ENCODE measurements at places on chromosomes 7 and 10.

GRCh38 chr10:68271196-68271882 lies 39.4 kb upstream of the ATOH7 start:
- DNase-seq: no peak

- peak; percentile 92 for DNase-seq
Measured at GRCh38 chr7:68699090-68699711, 899.1 kb upstream of the AUTS2 start.

DNA sequence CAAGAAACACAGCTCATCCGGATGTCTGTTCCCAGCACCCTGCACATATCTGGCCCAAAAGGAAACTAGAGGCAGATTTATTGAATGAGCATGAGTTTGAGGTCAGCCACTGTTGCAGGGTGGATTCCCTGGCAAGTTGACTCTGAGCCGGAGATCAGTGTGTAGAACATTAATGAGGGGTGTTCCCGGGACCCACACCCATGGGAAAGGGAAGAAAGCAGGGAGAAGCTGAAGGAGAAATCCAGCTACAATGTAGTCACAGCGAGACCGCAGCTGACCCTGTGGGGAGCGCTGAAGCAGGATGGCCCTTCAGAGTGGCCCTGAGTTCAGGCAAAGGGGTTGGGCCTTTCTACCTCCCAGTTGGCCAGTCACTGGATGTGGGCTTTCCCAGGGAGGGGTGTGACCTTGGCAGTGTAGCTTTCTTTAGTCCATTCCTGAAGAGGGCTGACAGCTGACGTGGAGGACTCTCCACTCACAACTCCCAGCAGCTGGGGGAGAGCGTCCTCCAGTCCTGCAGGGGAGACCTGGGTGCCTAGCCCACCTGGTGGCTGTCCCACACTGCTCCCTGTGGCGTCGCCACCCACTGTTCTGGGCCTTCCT lies 324.2 kb upstream of the ZMIZ1 start:
- DNase-seq: no peak

GRCh38 chr10:72186258-72186981 lies 29.4 kb upstream of the ANAPC16 start:
- no peak for DNase-seq

GRCh38 chr7:144824360-144824759 lies 11.5 kb downstream of the TPK1 start:
- no peak for DNase-seq

DNA sequence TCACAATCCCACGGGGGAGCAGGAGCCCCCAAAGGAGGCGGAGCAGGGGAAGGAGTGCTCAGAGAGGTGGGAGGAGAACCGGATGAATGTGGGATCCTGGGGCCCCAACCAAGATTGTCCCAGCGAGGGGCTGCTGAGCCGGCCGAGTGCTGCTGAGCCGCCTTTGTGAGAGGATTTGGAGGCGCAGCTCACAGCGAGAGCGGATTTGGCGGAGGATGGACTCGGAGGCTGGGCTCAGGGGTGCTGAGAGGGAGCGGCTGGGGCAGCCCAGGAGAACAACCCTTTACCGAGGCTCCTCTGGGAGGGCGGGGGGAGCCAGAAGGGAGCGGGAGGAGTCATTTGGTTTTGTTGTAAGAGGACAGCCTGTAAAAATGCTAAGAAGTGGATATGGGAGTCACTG lies 23.0 kb downstream of the GHRHR start:
- DNase-seq: no peak

DNA sequence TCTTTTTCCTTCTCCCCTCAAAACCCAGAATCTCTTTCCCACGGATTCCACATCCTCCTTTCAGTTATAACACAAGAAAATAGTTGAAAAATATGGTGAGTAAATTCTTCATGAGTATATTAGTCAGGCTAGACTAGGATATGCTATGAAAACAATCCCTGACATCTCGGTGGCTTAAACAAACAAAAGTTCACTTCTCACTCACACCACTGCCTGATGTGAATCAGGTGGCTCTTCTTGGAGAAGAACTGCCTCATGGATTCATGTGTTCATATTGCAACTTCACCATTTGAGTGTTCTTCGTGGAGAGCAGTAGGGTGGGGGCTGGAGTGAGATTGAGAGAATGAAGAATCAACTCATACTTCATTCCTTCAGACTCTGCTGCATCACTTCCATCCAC lies 204.1 kb downstream of the PHF14 start:
- DNase-seq: no peak

- no peak for DNase-seq
Measured at GRCh38 chr7:139730746-139731612, 46.8 kb downstream of the HIPK2 start.

DNA sequence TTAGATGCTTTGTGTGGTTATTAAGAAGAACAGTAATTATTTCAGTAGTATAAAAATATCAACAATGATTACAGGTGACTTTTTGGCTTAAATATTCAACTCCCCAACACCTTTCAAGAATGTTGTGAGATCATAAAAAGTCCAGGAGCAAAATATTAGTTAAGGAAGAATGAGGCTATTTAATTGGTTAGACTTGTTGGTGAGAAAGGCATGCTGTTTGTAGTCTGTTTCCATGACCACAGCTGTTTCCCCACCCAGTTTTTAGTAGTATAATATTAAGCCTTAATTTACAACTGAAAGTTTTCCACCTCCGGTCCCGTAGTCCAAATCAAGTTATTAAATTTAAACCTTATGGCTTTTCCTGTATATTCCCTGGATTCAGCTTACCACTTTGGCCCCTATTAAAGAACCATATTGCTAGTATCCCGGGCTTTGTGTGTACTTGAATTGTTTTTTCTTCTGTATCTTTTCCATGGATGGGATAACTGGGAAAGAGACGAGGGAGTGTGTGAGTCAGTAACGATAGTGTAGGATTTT lies 133.3 kb downstream of the CELF2 start:
- no peak for DNase-seq

DNA sequence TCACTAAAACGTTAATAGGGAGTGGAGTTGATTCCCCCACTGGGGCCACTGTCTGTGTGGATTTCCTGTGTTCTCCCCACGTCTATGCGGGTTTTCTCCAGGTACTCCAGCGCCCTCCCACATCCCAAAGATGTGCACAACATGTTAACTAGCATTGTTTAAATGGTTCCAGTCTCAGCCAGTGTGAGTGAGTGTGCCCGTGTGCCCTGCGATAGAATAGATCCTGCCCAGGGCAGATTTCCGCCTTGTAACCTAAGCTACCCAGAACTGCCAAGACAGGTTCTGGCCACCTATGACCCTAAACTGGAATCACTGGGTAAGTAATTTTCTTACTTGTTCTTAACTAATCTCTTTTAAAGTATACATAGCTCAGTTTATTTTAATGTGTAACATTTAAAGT lies 58.5 kb downstream of the CCDC6 start:
- DNase-seq: no peak

DNA sequence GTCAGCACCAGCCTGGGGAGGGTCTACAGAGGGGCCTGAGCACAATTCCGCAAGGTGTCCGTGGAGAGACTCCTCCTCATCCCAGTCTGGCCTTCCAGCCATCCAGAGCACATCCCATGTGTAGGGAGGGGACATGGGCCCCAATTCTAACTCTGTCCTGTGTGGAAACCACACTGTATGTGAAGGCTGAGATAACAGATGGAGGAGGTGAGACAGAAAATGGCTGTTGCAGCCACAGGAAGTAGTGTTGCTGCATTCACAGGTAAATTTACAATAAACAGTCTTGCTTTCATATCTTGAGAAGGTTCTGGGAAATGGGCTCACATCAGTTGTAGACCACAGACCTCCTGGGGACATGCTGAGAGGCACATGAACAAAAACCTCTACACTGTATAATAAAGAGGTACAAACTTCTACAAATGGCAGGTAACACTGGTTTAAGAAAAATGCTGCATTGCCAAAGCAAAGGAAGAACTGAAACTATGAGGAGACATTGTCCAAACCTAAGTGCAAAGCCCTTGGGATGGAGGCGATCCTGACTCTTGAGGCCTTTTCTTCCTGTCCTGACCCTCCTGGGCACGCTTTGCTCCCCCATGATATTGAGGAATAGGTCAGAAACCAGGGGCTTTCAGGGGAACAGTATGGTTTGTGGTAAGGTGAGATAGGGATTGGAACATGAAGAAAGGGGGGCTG lies 21.6 kb upstream of the GIMAP2 start:
- no peak for DNase-seq

DNA sequence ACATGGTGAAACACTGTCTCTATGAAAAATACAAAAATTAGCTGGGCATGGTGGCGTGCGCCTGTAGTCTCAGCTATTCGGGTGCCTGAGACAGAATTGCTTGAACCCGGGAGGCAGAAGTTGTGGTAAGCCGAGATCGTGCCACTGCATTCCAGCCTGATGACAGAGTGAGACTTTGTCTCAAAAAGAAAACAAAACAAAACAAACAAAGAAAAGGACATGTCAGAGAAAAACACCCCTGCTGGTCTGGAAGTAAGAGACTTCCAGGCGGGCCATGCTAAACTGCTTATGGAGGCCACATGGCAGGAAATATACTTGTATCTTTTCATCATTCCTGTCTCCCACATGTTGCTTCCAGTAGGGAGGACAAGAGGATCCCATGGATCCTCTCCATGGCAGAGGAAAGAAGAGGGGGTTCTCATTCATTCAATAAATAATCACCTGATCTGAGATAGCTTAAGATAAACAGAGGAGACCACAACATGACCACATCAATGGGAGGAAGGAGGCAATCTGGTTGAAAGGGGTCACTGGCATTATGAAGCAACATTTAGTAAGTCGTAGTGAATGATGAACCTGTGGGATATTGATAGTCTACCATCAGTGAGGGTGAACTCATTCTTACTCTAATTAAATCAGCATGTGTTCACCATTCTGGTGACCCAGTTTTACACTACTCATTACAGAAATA lies 60.5 kb upstream of the ZNF138 start:
- DNase-seq: no peak

GRCh38 chr10:64089648-64090047 lies 568.4 kb downstream of the REEP3 start:
- DNase-seq: no peak

Measured in AG04449 (cell line).